Activated CD4-positive, alpha-beta T cell treated with anti-CD3 and anti-CD28 coated beads, Interleukin-10, Interleukin-2, amounts not matched to agents 100 ng/mL and 50 ng/mL, durations not matched to agents 16 hours and 8 hours (primary cell): ENCODE measurements at places on chromosomes 3 and 15.

GRCh38 chr3:97699889-97700288, 64.7 kb upstream of the ARL6 start:
- no peak for DNase-seq

DNA sequence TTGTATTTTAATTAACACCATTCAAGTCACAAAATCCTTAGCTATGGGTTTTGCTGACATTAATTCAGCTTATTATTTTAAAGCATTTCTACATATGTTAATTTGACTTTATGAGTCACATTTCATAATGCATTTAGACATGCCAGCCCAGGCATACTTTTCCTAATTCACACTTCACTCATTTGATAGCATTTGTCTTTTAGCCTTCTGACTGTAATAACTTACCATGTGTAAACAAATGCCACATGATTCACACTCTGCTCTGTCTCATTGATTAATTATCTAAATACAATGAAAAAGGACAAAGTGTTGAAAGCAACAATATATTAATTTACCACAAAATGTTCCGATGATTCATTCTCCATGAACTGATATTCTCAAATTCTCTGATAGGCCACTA, 927.8 kb upstream of the EPHA6 start:
- DNase-seq, result no peak

DNA sequence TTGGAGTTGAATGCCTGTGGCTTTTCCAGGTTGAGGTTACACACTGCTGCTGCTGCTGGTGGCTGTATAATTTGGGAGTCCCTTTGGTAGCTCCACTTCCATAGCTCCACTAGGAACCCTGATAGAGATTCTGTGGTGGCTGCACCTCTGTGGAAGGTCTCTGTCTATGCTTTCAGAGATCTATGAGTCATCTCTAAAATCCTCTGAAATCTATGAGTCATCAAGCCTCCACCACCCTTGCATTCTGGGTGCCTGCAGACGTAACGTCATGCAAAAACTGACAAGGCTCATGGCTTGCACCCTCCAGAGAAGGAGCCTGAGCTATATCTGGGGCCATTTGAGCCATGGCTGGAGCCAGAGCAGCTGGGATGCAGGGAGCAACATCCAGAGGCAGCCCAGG, 1037.0 kb upstream of the CFAP20DC start:
- peak; percentile 87 for DNase-seq

DNA sequence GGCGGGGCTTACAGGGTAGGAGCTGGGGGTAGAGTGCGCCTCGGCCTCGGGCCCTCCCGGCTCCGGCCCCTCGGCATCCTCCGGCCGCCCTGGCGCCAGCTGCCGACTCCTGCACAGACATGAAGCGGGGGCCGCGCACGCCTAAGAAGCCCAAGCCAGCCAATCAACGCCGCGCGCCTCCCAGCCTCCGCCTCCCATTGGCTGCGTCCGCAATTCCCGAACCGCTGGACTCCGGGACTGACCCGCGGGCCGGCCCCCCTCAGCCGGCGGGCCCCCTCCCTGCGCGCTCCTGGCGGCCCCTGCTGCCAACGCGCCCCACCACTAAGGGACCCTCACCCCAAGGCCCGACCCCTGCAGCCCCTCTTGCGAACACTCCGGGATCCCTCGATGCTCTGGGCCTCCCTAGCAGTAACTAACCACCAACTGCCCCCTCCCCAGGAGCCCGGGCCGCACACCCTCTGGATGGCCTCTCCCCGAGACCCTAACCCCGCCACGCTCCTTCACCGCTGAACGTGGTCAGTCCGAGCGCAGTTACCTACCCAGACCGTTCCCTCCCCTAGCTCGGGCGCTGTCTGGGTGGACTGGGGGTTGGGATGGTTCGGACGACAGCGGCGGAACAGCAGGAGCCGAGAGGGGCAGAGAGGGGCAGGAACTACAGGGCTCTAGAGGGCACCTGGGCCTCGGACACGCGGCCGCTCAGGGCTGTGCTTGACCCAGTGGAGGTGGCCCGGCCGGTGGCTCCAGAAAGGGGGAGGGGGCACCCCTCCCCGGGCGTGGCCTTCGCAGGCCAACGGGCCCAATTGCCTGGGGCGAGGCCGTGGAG, 5.0 kb downstream of the GATA2 start:
- peak; percentile 37 for DNase-seq

DNA sequence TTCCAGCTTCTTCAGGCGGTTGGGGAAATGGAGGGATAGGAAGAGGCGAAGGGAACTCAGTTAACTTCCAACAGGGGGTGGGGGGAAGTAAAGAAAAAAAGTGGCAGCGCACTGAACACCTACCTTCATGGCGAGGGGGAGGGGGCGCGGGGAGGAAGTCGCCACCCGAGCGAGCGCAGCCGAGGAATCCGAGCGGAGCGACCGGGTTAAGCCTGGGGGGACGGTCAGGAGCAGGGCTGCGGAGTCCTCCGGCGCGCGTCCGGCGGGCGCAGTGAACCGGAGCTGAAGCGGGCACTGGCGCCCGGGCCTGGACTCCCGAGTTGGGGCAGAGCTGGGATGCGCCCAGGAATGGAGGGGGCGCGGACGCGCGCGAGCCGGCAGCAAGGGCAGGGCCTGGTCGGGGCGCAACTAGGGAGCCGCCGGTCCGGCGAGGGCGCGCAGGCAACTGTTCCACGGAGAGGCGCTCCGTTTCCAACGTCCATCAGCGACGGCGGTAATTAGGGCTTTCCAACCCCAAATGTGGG, at the start of gene WNT5A:
Gene WNT5A, minus strand, starts transcription at position 450 of the 524 bp plus-strand sequence. Its CDS starts 321 bp downstream, at position 129.
- no peak for DNase-seq

GRCh38 chr15:83305704-83306291, 21.3 kb upstream of the BNC1 start:
- no peak for DNase-seq

DNA sequence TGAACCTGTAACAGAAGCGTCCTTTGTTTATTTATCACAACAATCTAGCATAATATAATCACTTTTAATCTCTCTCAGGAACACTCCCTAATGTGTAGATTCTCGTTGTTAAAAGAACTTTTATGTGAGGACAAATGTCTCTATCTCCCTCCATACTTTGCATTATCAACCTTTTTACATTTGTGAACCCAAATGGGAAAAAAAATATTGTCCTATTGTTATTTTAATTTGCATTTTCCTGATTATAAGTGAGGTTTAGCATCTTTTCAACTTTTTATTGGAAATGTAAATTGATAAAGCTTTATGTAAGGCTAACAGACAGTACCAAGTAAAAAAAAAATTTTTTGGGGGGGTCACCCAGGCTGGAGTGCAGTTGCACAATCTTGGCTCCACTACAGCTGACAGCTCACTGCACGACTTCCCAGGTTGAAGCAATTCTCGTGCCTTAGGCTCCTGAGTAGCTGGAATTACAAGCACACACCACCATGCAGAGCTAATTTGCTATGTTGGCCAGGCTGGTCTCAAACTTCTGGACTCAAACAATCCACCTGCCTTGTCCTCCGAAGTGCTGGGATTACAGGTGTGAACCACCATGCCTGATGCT, 33.0 kb upstream of the DENND4A start:
- DNase-seq, result no peak

- DNase-seq, result no peak
Observed at GRCh38 chr3:152413240-152413639, 144.5 kb downstream of the MBNL1 start.

GRCh38 chr3:5126586-5126985, 4.5 kb downstream of the ARL8B start:
- peak; percentile 23 for DNase-seq

DNA sequence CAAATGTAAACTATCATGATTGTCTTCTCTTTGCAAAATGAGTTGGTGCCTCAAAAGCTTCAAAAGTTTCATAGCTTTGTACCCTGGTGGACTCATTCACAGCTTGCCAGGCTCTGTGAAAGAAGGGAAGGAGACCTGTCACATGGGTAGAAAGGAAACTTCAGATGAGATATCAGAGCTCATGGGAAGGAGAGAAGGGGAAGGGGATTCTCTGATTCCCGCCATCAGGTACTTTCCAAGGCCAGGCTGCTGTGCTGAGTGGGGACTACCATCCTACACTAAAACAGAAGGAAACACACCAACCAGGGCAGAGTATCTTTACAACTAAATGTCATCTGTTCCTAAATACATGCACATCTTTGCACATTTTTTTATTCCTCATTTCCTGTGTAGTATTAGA, 9.2 kb downstream of the ILDR1 start:
- no peak for DNase-seq

DNA sequence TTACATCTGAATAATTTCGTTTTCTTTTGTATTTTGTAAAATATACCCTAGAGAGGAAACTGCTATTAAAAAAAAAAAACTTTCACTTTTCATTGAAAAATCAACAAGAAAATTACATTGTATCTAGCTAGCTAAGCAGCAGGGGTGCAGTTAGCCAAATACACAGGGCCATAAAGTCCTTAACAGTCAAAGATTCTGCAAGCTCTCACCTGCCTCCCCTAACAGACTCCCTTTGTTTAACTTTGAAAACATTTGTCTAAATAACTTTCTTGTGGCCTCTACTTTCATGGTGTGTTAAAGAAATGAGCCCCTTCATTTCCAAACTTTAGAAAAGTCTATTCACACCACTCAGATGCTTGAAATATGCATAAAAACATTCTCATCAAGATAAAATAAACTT, 23.3 kb downstream of the CBLB start:
- no peak for DNase-seq

- no peak for DNase-seq
Observed at GRCh38 chr3:51703761-51704510, 2.9 kb upstream of the GRM2 start.
